Activated CD4-positive, alpha-beta T cell treated with anti-CD3 and anti-CD28 coated beads, Interleukin-2, amount 50 U/mL, for 16 hours (primary cell): ENCODE measurements at places on chromosomes 3 and 15.
A peak's percentile ranks its signal among the peaks of the same experiment; 100 is the strongest.

- no peak for DNase-seq
Observed at GRCh38 chr3:12593473-12593872, 36.6 kb downstream of the MKRN2 start.

DNA sequence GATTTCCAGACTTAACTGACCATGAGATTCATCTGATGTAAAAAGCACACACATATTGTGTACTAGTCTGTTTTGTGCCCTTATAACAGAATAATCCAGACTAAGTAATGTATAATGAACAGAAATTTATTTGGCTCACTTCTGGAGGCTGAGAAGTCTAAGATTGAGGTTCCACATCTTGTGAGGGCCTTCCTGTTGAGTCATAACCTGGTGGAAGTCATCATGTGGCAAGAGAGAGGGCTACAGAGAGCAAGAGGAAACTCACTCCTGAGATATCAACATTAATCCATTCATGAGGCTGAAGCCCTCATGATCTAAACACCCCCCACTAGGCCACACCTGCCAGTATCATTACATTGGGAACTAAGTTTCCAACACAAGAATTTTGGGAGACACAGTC lies 977.6 kb downstream of the MCTP2 start:
- DNase-seq, result no peak

DNA sequence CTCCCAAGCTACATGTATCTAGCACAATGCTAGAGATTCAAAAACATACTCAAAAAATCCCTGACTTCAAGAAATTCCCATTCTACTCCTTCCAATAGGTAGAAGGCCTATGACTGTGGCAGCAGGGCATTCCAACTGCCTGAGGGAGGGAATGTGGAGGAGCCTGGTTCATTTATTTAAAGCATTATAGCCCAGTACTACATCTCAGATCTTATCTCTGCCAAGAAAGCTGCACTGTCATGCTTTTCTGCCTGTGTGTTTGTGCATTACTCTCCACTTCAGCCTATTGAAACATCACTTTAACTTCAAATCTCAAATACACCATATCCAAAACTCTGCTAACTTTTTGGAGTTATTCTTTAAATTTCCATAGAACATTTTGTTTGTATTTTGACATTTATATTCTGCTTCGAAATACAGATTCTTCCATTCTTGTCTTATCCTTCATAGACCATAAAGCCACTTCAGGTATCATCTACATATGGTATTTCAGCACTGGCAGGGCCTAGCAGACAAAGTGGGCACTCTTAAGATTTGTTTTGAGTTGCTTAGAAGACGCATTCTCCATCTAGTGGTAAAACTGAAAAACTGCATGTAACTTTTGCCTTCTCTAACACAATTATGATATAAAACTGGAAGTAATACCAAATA lies 59.1 kb upstream of the NEDD4 start:
- DNase-seq, result peak; percentile 49

DNA sequence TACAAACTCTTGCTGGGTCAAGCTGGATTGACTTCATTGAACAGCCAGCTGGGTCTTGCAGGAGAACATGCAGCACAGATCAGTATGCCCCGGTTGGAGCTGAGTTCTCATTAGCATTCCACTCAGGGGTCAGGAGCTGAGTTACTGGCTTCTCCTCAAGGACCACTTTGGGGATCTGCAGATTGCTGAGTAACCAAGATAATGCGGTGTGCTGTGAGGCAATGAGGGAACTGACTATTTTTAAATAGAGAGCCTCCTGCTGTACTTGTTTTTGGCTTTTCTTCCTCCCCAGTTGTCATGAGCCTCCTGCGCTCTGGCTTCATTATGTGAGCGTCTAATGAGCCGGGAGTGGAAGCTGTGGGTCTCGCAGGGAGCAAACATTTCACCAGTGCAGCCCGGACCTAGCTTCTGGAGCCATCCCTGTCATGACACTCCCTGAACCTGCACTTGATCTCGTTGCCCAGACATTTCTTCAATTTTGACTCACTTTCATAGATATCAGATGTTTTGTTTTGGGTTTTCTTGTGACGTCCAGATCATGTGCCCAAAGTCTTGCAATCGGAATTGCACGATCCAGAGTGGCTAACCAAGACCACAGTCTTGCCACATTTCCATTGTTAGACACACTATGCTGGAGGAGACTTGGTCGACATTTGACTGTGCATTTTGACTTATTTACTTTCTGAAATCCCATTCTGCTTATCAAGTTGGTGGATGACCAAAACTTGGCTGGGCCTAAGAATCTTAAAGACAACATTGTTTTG lies 327.2 kb downstream of the LRTM1 start:
- no peak for DNase-seq

DNA sequence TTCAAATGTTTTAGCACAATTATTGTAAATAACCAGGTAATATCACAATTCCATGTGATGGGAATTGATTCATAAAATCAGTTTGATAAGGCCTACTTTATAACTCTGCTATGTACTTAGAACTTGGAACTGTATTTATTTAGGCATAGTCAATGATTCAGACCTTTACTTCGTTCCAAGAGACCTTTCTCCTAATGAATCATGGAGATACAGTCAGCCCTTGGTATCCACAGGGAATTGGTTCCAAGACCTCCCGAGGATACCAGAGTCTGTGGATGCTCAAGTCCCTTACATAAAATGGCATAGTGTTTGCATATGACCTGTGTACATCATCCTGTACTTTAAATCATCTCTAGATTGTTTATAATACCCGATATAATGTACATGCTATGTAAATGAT lies 60.8 kb upstream of the UMPS start:
- DNase-seq, result no peak

- DNase-seq, result no peak
Observed at GRCh38 chr3:16059711-16060357, 114.6 kb upstream of the GALNT15 start.

DNA sequence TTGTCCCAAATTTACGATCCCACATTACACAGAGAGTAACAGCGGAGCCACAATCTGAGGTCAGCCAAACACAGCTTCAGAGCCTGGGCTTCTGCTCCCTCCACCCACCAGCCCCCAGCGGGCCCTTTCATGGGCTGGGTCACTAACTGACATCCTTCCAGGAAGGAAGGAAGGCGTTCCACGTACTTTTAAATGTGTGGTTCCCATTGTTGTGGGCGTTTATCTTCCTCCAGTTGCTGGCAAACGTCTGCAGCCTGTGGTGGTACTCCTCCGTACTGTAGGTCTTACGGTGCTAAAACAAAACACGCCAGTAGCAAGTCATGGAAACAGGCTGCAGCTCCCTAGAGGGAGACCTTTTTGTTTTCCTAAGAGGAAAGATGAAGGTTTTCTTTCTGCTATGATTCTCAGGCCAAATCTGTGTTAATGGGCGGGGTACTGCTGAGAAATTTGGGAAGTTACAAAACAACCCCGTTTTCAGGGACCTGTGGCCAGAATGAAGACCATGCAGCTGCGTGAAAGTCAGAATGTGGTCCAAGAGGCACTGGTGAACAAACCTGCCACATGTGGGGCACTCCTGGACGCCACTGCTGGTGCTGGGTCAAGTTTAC lies 7.6 kb downstream of the CTSH start:
- peak; percentile 71 for DNase-seq

GRCh38 chr3:60294181-60294580 lies 957.1 kb downstream of the FHIT start:
- DNase-seq, result peak; percentile 20
